A172 (cell line): ENCODE measurements at places on chromosomes 11 and 22. TPM values are rescaled to one million over a fixed set of nuclear protein-coding genes. Genes with fewer than 3 reads are reported as not detected.

DNA sequence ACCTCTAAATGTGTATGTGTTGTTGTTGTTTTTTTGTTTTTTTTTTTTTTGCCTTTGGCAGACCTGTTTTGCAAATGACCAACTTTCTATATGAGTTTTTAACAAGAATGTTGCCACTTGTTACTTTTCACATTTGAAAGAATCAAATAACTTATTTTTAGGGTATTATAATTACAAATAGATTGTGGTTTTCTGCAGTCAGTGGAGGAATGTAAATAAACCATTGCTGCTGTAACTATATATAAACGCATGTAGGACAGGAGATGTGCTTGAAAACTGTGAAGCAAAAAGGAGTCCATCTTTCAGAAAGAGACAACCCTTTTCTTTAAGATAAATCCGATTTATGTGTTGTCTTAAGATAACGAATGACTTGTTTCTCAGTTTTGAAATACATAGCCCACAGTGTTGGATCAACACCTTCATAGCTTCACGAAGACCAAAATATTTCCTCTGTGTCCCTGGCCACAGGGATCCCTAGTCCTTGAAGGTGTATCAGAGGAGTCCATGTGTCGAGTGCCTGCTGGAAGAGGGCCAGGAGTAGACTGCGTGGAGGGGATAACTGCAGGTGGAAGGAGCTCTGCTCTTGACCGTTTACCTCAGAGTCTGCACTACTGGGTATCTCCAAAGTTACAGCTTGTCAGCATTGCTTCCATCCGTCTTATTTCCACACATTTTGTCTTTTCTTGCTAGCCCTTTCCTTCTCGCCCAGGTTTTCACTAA, 24.7 kb downstream of the TNRC6B start:
- no peak for DNase-seq

- no peak for DNase-seq
Measured at GRCh38 chr11:122979103-122979814, 2.4 kb downstream of the BSX start.

DNA sequence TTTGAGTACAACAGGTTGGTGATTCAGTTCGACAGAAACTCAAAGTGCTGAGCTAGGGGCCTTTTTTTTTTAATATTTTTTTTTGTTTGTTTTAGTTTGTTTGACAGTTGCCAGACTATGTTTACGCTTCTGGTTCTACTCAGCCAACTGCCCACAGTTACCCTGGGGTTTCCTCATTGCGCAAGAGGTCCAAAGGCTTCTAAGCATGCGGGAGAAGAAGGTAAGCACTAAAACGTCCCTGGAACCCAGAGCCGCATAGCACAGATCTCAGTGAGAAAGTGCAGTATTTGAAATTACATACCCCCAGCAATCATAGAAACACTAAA, 649 bp downstream of the PRRG4 start:
- no peak for DNase-seq

DNA sequence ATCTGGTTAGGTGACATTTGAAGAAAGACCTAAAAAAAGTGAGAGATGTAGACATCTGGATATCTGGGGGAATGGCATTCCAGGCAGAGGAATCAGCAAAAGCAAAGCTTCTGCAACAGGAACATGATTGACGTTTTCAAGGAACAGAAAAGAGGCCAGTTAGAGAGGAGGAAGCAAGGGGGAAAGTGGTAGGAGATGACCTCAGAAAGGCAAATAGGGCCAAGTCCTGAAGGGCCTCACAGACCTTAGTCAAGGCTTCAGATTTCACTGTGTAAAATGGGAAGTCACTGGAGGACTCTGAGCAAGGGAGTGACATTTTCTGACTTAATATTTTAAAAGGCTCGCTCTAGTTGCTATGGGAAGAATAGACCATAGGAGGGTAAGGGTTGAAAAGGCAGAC, 9.7 kb downstream of the DEUP1 start:
- no peak for DNase-seq

DNA sequence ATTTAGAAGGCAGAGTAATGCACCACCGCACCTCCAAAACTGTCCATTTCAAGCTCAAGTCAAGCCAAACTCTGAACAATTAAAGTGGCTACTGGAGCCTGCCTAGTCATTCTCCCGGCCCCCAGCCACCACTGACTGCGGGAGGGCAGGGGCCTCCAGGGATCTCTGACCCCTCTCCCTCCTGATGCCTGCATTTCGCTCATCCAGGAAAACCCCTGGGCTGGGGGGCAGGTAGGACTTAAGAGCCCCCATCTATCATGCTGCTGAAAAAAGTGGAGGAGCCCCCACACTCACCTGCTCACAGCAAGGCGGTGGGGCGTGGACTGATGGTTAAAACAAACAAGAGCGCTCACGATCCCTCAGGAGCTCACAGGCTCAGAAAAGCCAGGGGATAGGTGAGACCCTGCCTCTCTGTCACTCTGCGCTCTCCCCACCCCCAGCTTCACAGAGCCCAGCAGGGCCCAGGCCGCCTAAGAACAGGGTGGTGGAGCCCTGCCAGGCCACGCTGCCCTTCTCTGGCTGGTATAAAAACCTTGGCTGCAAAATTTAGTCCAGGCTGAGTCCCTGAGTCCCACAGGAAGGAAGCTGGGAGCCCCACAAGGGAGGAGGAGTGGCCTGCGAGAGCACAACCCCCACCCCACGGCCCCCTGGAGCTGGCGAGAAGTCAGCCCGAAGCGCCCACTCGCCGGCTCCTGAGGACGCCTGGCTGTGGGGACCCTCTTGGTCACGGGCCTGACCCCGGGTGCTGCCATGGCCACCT, 21.0 kb upstream of the MOB2 start:
- no peak for DNase-seq

The NNMT gene
- 109 and 204 TPM in 2 replicates for total RNA-seq

The FOLR2 gene
- not detected in 2 replicates for total RNA-seq

The KCNJ11 gene
- total RNA-seq = 0.09 and 0.26 TPM in 2 replicates

The FOLR1 gene
- total RNA-seq = 0.50 TPM in 1 of 2 replicates, not detected in the other

The KIF18A gene
- 36.7 and 46.4 TPM in 2 replicates for total RNA-seq

The RCOR2 gene
- 0.05 and 0.14 TPM in 2 replicates for total RNA-seq

The TRPC6 gene
- not detected in 2 replicates for total RNA-seq

The KDM4E gene
- total RNA-seq = not detected in 2 replicates

The INPPL1 gene
- total RNA-seq = 55.7 and 73.0 TPM in 2 replicates
